ENCODE measurements at places on chromosomes 7 and 10.

DNA sequence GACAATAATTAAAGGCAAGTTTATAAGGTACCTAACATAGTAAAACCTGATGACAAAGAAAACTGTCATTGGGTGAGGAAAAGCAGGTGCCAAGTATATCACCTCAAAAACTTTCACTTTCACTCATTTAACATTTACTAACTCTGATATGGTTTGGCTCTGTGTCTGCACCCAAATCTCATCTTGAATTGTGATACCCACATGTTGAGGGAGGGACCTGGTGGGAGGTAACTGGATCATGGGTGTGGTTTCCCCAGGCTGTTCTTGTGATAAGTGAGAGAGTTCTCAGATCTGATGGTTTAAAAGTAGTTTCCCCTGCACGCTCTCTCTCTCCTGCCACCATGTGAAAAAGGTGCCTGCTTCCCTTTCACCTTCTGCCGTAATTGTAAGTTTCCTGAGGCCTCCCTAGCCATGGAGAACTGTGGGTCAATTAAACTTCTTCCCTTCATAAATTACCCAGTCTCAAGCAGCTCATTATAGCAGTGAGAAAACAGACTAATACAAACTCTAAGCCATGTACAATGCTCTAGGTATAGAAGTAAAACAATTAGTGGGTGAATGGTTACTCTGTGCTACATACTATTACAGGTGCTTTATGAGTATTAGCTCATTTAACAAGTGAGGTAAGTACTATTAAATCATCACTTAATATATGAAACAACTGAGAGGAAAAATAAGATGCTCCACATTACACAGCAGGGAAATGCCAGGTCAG, 199.0 kb downstream of the CHCHD3 start:
- no peak for DNase-seq

DNA sequence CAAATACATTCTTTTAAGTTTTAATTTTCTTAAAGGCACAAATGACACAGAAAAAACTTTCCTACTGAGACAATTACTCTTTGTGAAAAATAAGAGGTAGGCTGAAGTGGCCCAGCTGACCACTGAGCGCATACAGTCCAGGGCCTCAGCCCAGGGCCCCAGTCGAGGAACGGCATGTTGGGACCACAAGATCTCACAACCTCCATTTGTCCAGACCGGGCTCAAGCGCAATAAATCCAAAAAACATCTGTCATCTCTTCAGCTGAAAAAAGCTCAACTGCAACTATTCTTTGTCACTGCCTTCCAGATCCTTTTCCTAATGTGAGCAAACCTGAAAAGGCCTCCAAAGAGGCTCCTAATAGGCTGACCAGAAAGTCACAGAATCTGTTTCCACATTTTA, 165.8 kb downstream of the SRPK2 start:
- DNase-seq: no peak

DNA sequence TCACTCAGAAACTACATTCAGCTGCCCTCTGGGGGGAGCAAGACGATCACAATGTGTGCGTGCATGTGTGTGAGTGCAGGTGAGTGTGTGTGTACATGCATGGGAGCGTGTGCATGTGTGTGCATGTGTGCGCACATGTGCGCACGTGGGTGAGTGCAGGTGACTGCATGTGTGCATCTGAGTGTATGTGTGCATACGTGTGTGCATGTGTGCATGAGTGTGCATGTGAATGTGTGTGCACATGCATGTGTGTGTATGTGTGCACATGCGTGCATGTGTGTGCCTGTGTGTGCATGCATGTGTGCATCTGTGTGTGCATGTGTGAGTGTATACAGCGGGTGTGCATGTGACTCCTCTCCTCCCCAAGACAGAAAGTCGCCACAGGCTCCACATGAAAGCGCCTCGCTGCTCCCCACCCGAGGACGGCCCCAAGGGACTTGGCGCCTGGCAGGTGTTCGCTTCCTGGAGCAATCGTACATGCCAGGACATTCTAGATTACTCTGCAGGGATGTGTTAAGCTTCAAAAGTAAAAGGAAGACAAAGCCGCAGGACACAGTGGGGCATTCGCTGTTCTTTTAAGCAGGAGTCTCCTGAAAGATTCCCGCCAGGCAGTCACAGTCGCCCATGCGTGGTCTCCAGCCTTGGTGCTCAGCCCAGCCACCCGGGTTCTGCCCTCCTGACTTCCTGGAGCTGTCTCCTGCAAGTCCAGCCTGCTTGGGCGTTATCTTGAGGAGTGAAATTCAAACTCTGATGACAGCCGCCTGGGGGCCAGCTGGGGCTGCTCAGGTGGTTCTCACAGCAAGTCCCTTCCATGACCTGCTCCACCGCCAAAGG, 42.0 kb upstream of the ADGRA1 start:
- DNase-seq: no peak

DNA sequence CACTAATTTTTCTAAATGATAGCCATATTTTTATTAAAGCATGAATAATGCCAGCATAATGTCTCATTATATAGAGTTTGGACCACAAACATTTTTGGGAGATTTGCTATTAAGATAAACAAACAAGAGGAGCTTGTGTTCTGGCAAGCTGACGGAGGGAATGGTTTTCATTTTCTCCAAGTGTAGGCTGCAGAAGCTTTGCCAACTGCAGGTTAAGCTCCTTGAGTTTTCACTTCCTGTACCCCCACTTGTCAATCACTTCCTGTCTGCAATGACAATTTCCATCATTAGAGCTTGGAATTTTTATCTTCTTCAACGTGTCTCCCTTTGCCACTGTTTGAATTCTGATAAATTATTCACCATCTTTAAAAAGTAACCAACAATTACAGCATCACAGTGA, 13.4 kb downstream of the EBF3 start:
- no peak for DNase-seq

- no peak for DNase-seq
These were observed 138.6 kb upstream of the AKR1E2 start for GRCh38 chr10:4687397-4687796.

- DNase-seq: no peak
These were observed 134.1 kb downstream of the MAGI2 start for GRCh38 chr7:79319369-79319768.

DNA sequence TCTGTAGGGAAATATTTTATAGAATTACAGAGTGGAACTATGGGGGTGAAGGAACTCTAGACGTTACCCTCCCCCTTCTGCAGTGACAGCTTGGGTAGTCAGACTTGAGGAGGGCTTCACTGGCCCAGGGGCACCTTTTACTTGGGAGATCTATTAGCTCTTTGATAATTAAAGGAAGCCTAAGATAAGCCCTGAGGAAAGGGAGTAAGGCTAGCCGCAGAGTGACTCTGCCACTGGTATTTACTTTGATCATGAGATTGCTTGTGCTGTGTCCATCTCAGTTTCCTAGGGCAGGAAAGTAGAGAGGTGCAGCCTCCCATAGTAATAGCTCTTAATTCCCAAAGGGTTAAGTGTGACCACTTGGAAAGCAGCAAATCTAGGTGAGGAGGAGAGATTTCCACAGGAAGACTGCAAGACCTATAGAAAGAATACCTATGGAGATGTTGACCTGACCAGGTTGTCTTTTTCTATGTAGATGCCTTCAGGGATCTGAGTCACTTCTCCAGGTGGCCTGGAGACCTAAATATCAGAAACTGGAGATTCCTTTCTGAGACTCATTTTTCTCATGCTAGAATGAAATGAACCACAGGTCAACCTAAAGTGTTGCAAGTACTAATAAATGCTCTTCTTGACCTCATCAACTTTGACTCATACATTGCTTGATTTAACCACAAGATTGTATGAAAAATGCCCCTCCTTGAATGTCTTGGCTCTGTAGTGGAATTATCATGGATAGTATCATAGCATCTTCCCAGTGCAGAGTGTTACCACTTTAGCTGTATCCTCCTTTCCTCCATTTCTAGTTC, 447.3 kb upstream of the GHITM start:
- DNase-seq: no peak

DNA sequence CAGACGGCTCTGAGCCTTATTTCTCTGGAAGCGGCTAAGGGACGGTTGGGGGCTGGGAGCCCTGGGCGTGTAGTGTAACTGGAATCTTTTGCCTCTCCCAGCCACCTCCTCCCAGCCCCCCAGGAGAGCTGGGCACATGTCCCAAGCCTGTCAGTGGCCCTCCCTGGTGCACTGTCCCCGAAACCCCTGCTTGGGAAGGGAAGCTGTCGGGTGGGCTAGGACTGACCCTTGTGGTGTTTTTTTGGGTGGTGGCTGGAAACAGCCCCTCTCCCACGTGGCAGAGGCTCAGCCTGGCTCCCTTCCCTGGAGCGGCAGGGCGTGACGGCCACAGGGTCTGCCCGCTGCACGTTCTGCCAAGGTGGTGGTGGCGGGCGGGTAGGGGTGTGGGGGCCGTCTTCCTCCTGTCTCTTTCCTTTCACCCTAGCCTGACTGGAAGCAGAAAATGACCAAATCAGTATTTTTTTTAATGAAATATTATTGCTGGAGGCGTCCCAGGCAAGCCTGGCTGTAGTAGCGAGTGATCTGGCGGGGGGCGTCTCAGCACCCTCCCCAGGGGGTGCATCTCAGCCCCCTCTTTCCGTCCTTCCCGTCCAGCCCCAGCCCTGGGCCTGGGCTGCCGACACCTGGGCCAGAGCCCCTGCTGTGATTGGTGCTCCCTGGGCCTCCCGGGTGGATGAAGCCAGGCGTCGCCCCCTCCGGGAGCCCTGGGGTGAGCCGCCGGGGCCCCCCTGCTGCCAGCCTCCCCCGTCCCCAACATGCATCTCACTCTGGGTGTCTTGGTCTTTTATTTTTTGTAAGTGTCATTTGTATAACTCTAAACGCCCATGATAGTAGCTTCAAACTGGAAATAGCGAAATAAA, 175.5 kb downstream of the RNF216 start:
- DNase-seq: no peak

GRCh38 chr7:71752171-71752935, 620.4 kb downstream of the GALNT17 start:
- DNase-seq: no peak

GRCh38 chr10:95755511-95756004, 405 bp upstream of the ENTPD1 start:
- no peak for DNase-seq

GRCh38 chr10:114623661-114624294, 34.3 kb downstream of the ABLIM1 start:
- no peak for DNase-seq
